ENCODE measurements at places on chromosomes 16 and 17.

DNA sequence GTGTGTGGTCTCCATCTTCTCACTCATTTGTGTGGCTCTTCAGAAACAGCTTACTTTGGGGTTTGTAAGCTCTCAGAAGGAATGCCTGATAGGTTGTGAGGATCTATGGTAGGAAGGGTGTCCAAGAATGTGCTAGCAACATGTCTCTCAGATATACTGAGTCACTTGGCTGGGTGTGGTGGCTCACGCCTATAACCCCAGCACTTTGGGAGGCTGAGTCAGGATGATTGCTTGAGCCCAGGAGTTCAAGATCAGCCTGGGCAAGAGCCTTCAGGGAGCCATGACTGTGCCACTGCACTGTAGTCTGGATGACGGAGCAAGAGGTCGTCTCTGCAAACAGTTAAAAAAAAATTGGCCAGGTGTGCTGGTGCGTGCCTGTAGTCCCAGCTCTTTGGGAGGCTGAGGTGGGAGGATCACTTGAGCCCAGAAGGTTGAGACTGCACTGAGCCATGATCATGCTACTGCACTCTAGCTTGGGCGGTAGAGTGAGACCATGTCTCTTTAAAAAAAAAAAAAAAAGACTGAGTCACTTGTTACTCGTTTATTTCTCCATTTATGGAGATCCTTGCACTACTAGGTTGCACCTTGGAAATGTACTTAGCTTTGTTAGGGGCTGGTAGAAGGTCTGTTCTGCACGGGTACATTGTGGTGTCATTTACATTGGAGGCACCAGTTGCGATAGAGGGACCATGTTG, 232.0 kb downstream of the SNX29 start:
- DNase-seq, result no peak

DNA sequence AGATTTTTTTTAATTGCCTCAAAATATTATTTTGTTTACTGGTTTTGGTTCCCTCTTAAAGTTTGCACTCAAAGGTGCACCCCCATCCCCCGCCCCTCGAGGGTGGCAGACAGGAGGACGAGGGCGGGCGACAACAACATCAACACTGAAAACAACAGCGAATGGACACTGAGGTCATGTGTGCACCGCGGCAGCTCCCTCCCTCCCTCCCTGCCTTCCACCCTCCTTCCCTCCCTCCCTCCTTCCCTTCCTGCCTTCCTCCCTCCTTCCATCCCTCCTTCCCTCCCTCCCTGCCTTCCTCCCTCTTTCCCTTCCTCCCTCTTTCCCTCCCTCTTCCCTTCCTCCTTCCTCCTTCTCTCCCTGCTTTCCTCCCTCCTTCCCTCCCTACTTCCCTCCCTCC, 1.5 kb upstream of the OSGIN1 start:
- no peak for DNase-seq

- DNase-seq, result no peak
Observed at GRCh38 chr16:49578435-49579024, 204.9 kb downstream of the C16orf78 start.

DNA sequence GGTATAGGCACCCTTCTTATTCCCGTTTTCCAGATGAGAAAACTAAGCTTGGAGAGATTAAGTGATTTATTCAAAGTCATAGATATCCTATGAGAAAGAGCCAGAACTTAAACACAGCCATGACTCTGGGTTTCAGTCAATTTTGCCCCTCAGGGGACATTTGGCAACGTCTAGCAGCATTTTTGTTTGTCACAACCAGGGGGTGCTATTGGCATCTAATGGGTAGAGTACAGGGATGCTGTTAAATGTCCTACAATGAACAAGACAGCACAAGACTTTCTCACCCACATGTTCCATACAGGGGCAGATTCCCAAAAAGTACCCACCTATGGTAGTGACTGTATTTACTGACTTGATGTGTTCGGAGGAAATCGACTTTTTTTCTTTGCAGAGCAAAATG, 4.8 kb upstream of the SHISA9 start:
- DNase-seq, result no peak

DNA sequence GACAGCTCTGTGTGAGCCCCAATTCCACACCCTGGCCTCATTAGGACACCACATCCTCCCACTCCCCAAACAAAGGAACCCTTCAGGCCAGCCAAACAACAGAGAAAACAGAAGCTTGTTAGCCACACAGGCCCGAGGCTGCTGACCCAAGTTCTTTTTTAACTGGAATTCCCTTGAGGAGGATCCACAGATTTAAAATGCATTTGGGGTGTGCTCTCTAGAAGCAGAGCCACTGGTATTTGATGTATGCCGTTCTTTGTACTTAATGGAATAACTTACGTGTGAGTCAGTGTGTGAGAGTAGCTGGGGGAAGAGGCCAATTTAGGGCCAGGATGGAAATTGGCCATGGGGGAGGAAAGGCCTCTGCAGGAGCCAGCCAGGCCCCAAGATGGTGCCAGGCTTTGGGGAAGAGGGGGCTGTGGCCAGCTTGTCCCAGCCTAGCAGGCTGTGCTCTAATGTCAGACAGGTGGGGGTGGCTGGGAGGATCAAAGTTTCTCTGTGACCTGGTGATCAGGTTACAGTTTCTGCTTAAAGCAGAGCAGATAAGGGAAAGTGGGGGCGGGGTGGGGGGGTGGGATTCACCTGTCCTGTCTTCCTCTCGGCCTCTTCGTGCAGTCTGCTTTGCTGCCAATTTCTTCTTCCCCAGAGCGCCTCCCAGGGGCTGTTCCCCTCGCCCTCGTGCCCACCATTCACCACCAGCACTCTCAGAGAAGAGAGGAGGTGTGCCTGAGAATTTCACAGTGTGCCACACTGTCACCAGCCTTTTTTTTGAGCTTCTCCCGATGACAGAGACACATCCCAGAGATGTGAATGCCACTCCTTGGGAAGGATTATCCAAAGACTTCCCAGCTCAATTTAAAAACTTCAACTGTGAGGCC, 50.8 kb downstream of the TOM1L2 start:
- DNase-seq, result peak; percentile 87

DNA sequence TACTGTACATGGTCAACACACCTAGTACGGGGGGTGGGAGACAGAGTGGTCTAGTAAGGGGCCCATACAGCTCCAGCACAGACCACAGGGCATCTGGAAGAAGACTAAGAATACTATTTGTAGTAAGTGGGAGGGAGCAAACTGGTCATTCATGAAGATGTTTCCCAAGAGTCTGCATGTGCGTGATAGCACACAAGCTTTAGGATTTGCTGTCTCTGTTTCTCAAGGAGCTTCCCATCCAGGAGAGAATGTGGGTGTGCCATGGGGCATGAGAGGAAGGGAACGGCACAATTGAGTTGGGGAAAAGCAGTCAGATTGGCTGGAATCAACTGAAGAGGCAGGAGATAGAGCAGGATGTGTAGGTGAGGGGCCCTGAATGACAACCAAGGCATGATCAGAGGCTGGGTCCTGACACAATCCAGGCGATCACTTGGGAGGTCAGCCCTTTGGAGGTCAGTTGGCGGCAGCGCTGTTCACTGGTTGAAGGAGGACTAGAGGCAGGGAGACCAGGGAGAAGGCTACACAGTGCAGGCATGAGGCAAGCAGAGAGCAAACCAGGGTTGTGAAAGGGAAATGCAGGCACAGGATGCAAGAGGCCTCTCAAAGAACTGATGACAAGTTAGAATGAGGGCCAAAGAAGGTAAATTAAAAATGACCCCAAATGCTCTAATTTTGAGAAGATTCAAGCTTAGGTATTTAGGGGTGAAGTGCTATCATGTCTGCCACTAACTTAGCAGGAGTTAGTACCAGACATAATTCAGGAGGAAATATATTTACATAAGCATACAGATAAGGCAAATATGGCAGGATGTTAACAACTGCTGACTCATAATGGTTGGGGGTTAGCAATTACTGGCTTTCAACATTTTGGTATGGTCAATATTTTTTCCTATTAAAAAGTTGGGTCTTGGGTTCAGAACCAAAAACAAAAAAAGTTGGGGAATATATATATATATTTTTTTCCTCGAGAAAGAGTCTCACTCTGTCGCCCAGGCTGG, 10.3 kb downstream of the UBE2O start:
- DNase-seq, result no peak

DNA sequence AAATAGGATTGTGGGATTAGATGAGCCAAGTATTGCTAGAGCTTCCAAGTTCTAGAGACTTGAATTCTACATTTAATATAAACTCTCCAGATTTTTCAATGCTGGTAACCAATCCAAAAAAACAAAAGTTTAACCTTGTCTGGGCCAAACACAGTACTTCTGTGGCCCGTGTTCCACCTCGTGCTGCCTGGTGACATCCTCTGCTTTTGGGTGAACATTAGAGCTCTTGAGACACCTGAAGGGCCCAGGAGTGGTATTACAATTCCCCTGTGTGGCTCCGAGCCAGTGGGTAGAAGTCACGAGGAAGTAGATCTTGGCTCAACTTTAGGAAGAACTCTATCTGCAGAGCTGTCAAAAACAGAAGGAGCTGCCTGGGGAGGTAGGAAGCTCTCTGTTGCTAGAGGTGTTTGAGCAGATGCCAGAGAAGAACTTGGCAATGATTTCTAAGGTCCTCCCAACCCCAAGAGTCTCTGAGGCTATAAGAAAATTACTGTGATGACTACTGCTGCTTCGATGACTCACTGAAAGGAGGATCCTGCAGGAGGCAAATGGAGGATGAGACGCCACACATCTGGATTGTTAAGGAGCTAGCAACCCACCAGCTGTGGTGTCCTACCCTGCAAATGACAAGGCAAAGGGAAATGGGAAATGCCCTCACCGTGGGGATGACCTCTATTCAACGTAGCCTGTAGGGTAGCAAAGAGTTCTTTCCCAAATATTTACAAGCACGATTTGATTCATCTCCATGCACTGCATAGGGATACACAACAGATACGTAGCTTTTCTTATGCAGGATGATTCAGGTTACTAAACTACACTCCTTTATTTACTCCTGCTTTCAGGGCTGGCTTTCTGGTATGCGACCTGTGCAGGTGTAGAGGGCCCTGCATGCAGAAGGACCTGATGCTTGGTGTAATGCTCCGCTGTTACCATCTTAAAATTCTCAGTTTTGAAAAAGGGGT, 45.8 kb upstream of the GAS7 start:
- DNase-seq, result no peak

- DNase-seq, result no peak
Observed at GRCh38 chr17:44209786-44210341, 9.6 kb downstream of the UBTF start.

DNA sequence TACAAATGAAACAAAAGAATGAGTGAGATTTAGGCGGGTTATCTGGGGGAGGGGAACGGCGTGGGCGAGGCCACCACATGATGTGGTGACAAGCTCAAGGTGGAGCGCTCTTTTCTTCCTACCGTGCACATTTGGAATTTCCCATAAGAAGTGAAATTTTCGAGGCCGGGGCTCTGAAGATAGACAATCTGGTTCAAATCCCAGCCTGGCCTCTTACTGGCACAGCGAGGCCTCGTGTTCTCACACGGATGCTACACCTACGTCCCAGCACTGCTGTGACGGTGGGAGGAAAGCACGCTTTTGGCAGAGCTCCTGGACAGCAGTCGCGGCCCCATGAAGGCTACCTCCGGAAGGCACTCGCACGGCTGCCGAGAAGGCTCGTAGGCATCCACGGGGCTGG, 25.2 kb downstream of the ZDHHC7 start:
- no peak for DNase-seq

DNA sequence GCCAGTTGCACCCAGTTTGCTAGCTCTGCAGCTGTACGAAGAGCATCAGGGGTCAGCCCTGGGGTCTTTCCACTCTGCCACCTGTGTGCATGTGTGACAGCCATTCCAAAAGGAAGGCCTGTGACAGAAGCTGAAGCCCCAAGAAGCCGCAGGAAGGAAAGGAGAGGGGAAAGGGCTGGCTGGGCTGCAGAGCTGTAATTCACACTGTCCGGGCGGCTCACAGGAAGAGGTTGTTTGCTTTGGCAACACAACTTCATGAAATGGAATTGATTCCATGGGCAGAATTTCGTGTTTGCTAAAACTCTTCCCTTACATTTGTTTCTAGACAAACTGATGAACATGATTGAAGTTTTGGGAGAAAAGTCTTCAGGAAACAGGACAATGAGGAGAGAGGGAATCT, 14.8 kb downstream of the TMEM204 start:
- DNase-seq, result no peak

GRCh38 chr17:67218385-67218950, 26.5 kb downstream of the HELZ start:
- DNase-seq, result no peak

DNA sequence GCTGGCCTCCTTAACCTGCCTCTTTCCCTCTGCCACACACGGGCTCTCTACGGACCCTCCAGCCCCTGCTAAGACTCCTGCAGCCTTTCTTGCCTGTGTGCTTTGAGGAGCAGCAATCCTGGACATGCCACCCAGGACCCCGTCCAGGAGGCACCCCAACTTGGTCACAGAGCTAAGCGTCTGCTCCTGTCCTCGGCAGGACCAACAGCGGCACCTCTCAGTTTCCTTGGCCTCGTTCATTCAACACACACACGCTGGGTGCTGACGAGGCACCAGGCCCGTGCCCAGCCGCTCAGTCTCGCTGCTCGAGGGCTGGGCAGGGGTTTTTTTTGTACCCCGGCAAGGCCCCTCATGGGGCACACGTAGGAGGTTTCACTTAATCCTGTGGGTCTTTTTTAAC, 15.2 kb downstream of the RPH3AL start:
- no peak for DNase-seq

- DNase-seq, result no peak
Observed at GRCh38 chr16:4053301-4053845, 62.9 kb downstream of the ADCY9 start.

DNA sequence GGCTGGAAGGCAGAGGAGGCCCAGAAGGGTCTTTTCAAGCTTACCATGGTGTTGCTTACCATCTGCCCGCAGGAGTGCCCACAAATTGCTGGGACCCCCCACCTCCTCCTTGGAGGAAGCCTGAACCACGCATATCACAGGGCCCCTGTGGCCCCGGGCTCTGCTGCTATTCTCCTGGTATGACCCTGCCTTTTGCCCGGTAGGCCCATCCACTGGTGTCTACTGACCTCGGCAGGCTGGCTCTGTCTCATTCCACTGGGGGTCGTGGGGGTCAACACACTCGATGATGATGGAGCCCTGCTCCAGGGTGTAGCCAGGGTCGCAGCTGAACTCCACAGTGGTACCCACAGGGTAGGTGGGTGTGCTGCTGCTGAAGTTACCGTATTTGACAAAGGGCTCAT, 8.2 kb upstream of the PHF12 start:
- no peak for DNase-seq

- DNase-seq, result no peak
Observed at GRCh38 chr16:81565321-81566028, 120.9 kb downstream of the CMIP start.

- no peak for DNase-seq
Observed at GRCh38 chr17:48625495-48626244, 488 bp downstream of the HOXB9 start.

- DNase-seq, result no peak
Observed at GRCh38 chr16:10936272-10936984, 5.8 kb downstream of the DEXI start.

DNA sequence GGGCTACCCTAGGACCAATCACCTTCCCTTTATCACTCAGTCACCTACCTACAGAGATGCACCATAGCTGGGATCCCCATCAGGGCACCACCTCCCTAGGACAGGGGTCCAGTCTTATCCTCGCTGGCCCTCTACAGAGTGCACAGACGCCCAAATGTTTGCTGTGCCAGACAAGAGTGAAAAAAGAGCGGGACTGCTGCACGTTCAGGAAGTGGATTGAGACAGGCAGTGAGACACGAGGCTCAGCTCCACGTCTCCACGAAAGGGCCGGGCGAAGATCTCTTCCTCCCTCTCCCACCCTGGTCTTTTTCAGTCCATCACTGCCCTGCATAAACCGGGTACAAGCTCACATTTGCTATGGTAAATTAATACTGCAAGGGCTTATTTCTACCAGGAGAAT, 95.5 kb downstream of the ZFHX3 start:
- no peak for DNase-seq

Measured in BJ (cell line).